Gastroesophageal sphincter (tissue), 4 donors: ENCODE measurements at places on chromosomes 16 and 17. TPM values are rescaled to one million over a fixed set of nuclear protein-coding genes. Genes with fewer than 3 reads are reported as not detected.

The SLC35G6 gene
- total RNA-seq: not detected

- ATAC-seq: no peak
These were observed 37.7 kb upstream of the TOX3 start for GRCh38 chr16:52584354-52585320.

- peak; percentile 66 for ATAC-seq
These were observed 224.2 kb downstream of the PARN start for GRCh38 chr16:14405611-14406537.

GRCh38 chr17:10036511-10037061 is 131.5 kb upstream of the RCVRN start:
- peak; percentile 81 for ATAC-seq

- ATAC-seq: no peak
These were observed 16.5 kb upstream of the SOX9 start for GRCh38 chr17:72104164-72104862.

GRCh38 chr16:10225653-10226052 is 43.4 kb upstream of the GRIN2A start:
- ATAC-seq: no peak

The AURKB gene
- 4.2 TPM for total RNA-seq

The CDH11 gene
- total RNA-seq: 72.1 TPM

DNA sequence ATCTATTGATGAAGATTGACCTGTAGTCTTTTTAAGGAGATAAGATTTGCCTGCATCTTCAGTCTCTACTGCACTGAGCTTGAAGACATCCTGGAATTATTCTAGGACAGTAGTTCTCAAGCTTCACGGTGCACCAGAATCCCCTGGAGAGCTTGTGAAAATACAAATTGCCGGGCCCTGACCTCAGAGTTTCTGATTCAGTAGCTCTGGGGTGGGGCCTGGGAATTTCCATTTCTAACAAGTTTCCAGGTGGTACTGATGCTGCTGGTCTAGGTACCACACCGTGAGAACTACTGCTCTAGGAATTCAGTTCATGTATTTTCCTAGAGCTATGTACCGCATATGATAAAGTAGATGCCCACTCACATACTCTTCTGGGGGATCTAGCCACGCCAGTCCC is 246.1 kb downstream of the HS3ST3B1 start:
- no peak for ATAC-seq

DNA sequence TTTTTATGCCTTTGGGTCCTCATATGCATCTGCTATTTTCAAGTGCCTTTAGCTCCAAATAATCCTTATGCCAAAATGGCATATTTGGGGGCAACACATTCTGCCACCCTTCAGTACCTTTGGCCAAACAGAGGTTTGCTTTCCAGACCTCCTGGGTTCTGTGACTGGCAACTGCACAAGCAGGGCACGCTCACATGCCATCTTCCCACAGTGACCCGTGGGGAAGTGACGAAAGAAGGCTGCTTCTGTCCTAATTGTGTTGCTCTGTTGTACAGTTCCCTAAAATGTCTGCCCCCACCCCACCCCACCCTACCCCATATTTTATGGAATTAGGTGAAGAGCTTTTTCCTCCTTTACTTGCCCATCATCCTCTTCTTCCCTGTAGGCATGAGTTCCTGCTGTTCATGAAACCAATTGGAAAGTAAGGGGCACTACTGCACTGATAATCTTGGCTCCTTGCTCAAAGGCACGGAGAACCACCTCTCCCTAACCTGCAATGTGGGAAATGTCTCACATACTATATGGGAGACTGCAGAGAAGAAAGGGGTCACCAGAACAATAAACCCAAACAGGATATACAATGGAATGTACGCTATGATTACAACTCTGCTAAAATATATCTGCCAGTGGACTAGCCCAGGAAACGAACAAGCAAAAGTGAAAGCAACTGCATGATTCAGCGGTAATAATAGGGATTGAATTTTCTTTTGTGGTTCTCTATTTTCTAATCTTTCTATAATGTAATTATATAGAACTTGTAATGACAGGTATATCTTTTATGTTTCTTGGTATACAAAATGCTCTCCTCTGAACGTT is 3.3 kb upstream of the SLFN12L start:
- peak; percentile 57 for ATAC-seq

- ATAC-seq: no peak
These were observed 23.6 kb downstream of the ADAM11 start for GRCh38 chr17:44782326-44782850.

The MATCAP1 gene
- 37.4 TPM for total RNA-seq

GRCh38 chr17:17375841-17376240 is 72.7 kb downstream of the NT5M start:
- ATAC-seq: no peak

DNA sequence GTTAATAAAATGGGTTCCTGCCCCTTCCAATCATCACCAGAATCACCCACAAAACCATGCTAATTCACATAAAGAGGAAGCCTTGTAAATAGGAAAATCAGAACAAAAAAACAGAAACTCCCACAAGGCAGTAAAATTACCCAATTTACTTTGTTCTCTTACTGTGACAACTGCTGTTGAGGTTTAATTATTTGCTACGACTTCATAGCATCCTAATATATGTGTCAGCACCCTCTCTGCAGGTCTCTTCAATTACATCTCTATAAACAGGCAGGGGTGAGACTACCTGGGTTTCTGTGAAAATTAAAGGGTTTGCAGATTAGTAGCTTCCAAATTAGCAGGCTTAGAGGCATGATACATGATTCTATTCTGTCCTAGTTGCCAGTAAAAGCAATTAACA is 2.7 kb downstream of the WDR59 start:
- no peak for ATAC-seq

- no peak for ATAC-seq
These were observed 6.7 kb upstream of the MAP2K6 start for GRCh38 chr17:69407759-69408158.

DNA sequence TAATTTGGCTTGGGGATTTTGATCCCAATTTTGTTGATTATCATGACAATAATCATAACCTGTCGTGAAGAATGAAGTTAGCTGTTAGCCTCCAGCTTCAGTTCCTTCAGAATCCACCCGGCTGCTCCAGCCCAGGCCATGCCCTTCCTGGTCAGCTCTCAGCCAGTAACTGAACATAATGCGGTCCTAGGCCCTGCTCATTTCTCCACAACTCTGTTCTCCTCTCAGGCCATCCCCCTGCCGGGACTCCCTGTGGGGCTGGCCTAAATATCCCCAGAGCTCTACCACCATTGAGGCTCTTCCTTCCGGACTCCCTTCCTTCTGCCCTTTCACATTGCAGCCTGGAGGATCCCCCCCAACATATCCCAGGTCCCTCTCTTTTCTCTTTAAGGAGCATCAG is 833.4 kb upstream of the GOT2 start:
- no peak for ATAC-seq

The CCDC43 gene
- 16.7 TPM for total RNA-seq

DNA sequence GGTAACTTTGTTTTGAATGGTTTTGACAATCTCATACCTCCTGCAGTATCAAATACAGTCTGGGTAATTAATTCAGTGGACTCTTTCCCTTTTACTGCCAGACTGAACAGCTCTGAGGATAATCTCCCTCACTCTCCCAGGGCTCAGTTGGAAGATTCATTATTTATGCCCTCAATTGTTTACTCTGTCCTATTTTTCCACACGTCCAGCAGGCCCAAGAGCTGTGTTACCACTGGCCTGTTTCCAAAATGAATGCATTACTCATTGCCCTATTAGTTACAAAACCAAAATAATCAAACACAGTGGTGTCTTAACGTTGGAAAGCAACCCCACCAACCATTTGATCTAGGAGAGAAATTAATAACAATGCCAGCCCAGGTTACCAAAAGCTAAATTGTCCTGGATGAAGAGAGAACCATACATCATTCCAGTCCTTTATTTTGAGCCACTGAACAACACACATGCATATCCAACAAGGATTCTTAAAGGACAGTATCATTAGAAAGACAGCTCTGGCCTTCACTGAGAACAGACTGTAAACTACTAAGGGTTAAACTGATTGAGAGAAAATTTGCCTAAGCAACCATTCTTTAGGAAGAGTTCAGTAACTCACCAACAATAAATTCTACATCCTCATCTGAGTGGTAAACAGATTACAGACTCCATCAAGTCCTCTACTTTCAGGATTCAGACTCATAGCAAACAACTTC is 34.5 kb downstream of the FAM222B start:
- peak; percentile 19 for ATAC-seq

DNA sequence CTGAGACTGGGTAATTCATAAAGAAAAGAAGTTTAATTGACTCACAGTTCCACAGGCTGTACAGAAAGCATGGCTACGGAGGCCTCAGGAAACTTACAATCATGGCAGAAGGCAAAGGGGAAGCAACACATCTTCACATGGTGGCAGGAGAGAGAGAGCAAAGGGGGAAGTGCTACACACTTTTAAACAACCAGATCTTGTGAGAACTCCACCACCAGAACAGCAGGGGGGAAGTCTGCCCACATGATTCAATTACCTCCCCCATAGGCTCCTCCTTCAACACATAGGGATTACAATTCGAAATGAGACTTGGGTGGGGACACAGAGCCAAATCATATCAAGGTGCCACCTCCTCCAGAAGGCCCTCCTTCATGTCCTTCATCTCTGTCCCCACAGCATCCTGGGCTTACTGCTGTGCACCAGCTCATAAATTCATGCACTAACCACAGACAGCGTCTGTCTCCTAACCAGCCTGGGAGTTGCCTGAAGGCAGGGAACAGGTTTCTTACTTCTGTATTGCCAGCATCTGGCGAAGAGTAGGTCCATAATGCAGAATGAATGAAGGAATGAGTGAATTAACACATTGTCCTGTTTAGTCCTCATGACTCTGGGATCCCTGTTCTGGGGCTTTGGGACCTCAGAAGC is 74.4 kb downstream of the WSB1 start:
- no peak for ATAC-seq

- peak; percentile 68 for ATAC-seq
These were observed 138.7 kb downstream of the GAS7 start for GRCh38 chr17:10059684-10060211.

- no peak for ATAC-seq
These were observed 52.0 kb downstream of the IRX6 start for GRCh38 chr16:55376045-55376444.

The ATPAF2 gene
- total RNA-seq: 11.4 TPM

DNA sequence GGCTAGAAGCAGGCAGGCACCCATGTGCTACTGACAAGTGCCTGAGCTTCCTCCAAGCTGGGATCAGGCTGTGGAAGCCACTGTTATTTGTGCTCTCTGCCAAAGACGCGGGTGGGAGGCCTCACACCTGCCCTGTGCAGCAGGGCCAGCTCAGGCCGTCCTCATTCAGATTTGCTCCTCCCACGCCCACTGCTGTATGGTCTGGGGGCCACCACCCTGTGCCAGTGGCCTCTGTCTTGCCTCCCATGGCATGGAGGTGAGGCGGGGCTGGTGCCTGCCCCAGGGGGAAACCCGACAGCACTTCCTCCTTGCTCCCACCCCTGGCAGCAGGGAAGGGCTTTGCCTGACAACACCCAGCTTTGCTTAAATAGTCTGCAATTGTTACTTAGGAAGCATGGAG is 356.5 kb upstream of the CDH8 start:
- ATAC-seq: no peak

DNA sequence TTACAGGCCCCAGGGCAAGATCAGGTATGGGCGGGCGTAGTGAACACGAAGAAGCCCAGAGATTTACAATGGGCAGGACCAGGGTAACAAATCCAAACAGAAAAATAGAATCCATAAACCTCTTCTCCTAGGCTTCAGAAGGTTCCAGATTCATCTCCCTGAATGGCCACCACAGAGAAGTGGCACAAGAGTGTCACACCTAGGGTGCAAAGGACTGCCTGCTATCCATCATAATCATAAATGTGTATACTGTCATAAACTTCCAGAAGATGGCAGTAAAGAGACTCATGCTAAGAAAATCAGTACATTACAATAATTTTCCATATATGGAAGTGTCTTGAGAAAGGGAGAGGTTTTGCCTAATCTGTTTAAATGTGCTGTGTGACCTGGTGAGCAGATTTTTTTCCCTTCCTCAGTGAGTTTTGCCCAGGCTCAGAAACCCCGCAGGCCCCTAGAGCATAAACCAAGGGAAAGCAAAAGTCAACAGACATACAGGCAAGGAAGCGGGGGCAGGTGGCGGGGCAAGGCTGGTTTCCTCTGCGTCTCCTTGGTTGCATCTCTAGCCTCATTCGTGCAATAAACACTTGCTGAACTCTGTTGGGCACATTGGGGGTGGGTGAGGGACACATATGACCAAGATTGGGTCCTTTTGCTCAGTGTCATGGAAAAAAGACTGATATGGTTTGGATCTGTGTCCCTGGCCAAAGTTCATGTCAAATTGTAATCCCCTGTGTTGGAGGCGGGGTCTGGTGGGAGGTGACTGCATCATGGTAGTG is 92.0 kb upstream of the CDH5 start:
- ATAC-seq: no peak

The ALDH3A1 gene
- 1.6 TPM for total RNA-seq

DNA sequence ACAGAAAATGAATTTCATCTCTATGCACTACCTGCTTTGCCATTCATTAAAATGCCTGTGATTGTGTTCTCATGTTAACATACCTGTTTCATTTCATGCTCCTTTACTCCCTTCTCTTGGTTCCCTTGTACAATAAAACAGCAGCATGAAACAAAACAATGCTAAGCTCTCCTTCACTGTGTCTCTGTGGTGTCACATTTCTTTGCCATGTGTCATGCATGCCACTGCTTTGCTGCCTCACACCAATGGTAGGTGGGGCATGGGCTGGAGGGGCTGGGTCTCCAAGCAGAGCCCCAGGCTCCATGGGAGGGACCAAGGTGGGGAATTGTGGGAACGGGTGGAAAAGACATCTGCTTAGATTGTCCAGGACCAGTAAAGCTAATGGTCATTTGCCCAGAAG is 83.6 kb downstream of the RGS9 start:
- ATAC-seq: no peak

GRCh38 chr16:9677301-9677653 is 505.0 kb downstream of the GRIN2A start:
- ATAC-seq: no peak

GRCh38 chr16:47699106-47699505 is 238.0 kb downstream of the PHKB start:
- no peak for ATAC-seq

The HOXB1 gene
- total RNA-seq: not detected

GRCh38 chr17:77534137-77534536 is 393.4 kb downstream of the SEC14L1 start:
- no peak for ATAC-seq

The KRT36 gene
- not detected for total RNA-seq

GRCh38 chr17:81393684-81394376 is 1.4 kb upstream of the BAHCC1 start:
- peak; percentile 76 for ATAC-seq

DNA sequence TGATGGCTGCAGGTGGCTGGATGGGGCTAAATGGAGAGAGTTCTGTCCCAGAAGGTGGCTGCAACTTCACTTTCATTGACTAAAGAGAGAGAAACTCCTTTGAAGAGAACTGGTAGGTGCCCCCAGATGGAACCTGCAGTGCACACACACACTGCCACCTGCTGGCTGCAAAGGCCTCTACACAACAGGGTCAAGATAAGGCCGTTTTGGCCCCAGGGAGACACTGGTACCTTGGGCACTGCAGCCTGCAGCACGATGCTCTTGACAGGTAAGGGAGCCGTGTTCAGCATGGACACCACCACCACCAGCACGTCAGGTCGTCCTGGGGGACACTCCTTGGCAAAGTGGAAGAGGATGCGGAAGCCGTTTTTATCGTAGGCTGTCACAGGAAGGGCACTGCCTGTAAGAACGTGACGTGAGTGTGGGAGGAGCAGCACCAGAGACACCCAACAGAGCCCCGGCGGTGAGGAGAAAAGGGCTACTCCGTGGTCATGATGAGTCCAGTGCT is 22.7 kb downstream of the GGA3 start:
- ATAC-seq: peak; percentile 50
